Hematopoietic multipotent progenitor cell (in vitro differentiated cells): ENCODE measurements at places on chromosomes 5 and 9.

GRCh38 chr5:149488645-149489306, 62.5 kb downstream of the CSNK1A1 start:
- no peak for DNase-seq

DNA sequence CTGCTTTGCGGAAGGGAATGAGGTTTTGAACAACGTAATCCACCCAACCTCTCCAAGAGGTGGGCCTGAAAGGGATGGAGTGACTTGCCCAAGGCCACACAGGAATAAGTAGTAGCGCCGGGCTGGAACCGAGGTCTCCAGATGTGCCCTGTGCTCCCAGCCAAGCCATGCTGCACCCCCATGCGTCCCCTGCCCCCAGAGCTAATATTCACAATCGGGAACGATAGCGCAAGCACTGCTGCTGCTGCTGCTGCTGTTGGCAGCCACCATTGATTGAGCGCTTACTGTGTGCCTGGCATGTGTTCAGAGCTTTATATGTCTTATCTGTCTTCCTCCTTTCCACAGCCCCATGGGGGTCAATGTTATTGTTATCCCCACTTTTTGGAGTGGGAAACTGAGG, 43.9 kb downstream of the AMBP start:
- no peak for DNase-seq

DNA sequence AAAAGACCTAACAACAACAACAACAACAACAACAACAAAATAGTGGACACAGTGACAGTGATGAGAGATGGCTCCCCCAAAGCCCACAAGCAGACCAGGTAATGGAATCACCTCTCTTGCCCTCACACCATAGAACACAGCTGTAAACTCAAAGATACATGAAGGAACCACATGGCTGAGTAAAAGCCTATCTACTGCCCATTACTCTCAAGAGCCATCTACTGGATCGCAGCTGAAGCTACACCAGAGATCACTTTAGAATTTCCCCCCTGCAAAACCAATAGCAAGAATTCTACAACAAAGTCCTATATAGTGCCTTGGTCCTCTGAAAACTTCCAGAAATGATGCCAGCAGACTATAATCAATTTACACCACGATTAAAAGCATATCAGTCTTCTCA, 1537.6 kb upstream of the CDH9 start:
- no peak for DNase-seq

DNA sequence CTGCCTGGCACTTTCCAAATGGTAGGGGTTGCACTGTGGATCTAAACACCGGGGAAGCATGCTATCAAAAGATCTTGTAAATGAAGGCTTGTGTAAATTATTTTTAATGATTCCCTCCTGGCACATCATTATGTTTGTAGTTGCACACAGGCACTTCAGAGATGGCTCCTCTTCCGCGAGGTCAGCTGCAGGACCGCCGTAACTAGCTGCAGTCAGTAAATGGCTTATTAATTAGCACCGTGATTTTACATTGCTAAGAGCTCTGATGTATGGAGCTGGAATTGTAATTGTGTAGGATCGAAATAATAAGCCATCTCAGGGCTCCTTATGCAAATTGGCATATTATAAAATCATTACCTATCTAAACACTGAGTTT, 397.6 kb upstream of the IRX1 start:
- DNase-seq: no peak

- no peak for DNase-seq
These were observed 146.4 kb downstream of the SGCD start for GRCh38 chr5:156473269-156473908.
